Activated naive CD4-positive, alpha-beta T cell treated with Interleukin-2 at 50 U/mL for 16 hours (primary cell): ENCODE measurements at places on chromosomes 16 and 17.

- no peak for DNase-seq
These were observed 61.5 kb downstream of the DHRS7C start for GRCh38 chr17:9729735-9730420.

GRCh38 chr17:46984892-46985291 is 5.8 kb upstream of the RPRML start:
- no peak for DNase-seq

- DNase-seq, result no peak
These were observed 16.0 kb upstream of the LRRC75A start for GRCh38 chr17:16507918-16508533.

DNA sequence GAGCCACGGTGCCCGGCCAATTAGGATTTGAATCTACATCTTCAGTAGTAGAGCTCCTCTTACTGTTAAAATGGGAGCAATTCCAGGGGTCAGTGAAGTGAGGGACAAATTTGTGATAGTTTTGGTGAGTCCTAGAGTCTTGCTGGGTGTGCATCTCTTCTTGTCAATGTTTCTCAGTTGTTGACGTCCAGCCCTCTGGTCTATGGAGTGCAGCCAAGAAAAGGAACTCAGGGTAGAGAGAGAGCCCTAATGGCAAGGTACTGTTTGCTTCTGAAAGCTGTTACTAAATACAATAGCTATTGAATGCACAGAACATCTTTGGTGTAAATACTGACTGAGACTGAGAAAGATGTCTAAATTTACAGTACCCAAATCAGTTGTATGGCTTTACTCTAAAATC is 282.5 kb upstream of the SALL1 start:
- DNase-seq, result no peak

- DNase-seq, result no peak
These were observed 73.8 kb upstream of the HNF1B start for GRCh38 chr17:37818689-37819088.

DNA sequence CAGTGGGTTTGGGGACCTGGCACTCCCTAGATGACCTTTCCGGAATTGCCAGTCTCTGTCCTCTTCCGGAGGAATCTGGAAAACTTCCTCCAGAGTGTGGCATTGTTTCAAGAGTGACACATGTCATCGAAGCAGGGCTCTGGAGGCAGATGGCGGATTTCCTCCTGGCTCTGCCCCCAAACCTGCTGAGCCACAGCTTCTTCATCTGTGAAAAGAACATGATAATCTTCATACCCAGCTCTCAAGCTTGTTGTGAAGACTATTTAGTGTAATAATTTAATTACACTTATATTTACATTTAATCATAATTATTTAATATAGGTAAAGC is 19.7 kb upstream of the TEX2 start:
- no peak for DNase-seq

GRCh38 chr16:31064882-31065461 is 9.1 kb downstream of the ZNF668 start:
- no peak for DNase-seq

GRCh38 chr16:2165861-2166260 is 10.3 kb downstream of the TRAF7 start:
- no peak for DNase-seq
